Aorta (tissue), 5 donors: ENCODE measurements at places on chromosomes 7 and 10.

GRCh38 chr7:155996718-155997280 lies 184.5 kb upstream of the SHH start:
- DNase-seq, result peak; percentile 61

- DNase-seq, result no peak
These were observed 1.5 kb downstream of the PMS2 start for GRCh38 chr7:6007386-6007785.

DNA sequence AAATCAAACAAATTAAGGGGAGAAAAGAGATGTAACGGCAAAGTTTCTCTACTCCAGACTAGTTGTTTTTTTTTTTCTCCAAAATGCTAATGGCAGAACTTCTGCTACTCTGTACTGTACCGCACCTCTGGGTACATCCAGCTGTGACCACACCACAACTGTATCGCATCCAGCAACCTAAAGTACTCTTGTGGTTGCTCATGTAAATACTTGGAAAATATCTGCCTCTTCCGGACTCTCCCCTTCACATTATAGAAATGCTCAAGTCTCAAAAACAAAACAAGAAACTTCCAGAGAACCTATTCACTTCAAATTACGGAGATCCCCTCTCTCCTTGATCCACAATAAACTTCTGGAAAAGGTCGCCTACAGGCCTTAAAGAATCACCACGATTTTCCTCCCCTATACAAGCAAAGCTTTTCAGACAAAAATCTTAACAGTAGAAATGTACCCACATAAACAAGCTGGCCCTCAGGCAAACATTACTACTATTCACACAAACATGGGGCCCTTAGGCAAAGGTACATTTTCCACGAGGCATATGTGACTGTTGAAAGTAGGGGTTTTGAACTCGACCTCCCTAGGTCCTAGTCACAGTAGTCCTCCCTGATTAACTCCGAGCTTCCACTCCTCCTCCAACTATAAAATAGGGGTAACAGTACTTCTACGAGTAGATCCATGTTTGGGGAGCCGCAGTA lies 222.9 kb upstream of the MKLN1 start:
- no peak for DNase-seq

GRCh38 chr10:75430000-75430763 lies 1.2 kb upstream of the LRMDA start:
- DNase-seq, result no peak

DNA sequence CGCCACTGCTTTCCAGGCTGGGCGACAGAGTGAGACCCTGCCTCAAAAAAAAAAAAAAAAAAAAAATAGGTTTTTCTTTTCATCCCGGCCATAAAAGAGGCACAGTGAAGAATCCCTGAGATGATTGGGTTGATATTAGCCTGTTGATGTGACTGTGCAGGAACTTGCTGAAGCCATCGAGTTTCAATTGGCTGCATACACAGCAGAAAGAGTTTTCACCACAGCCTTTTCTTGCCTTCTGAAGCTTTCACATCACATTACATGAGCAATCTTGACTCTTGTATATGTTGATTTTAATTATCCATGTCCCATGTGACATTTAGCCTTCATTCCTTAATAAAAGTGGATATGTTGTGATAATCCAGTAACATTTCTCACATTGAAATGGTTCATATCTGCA lies 14.9 kb upstream of the PLXDC2 start:
- no peak for DNase-seq

- DNase-seq, result no peak
These were observed 343.0 kb downstream of the GPAM start for GRCh38 chr10:111840546-111840945.

DNA sequence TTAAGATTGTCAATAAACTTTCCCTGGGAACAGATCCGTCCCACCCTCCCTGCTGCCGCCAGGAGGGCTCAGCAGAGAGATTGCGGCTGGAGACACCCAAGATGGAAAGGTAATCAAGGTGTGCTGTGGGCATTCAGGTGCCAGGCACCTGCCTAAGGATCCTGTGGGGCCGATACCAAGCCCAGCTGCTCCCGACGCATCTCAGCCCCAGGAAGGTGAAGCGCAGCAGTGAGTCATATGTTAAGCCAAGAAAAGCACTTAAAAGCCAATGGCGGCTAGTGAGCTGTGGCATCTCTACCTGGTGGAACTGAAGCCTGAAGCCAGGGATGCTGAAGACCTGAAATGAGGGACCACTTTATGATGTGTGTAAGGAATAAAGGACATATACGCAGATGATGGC lies 6.1 kb downstream of the WDR86 start:
- DNase-seq, result no peak

GRCh38 chr7:66036382-66036781 lies 39.2 kb upstream of the ASL start:
- no peak for DNase-seq

- no peak for DNase-seq
These were observed 39.5 kb downstream of the WNT2 start for GRCh38 chr7:117283371-117283770.

- DNase-seq, result no peak
These were observed 33.8 kb upstream of the SMKR1 start for GRCh38 chr7:129468547-129468946.
